ENCODE measurements at places on chromosomes 6 and 20. TPM values are rescaled to one million over a fixed set of nuclear protein-coding genes. Genes with fewer than 3 reads are reported as not detected.

DNA sequence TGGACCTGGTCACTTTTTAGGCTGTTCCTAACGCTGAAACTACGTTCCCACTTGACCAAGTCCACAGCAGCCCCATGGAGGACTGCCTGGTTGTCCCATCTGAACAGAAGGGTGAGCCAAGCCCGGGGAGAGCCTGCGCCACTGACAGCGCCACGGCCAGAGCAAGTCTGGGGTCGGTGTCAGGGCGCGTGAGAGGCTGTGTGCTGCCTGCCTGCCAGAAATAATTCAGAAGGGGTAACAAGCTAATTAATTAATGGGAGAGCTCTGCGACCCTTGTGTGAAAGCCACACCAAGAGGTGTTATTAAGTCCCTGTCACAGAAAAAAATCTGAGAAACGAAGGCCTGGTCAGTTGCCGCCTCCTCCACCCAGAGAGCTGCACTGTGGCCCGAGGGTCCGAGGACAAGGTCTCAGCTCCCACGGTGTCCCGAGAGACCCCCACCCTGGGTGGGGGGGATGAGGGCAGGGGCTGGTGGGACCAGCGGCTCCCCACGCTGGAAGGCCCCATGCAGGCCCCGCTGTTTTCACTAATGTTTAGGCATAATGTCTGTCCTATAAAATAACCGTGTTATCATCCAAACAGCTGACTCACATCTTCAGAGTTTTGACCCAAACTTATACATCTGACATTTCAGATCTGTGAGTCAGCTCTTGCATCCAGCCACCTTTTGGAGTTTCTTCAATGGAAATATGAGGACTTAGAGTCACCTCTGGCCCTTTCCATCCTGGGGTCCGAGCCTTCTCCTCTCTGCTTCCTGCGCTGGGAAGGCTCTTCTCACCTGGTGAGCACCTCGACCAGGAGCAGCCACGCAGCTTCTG lies 58.5 kb downstream of the DLL1 start:
- peak; percentile 62 for DNase-seq

TRDN gene
- total RNA-seq: not detected

- no peak for DNase-seq
These were observed 15.8 kb downstream of the TUBB2B start for GRCh38 chr6:3211681-3212080.

DNA sequence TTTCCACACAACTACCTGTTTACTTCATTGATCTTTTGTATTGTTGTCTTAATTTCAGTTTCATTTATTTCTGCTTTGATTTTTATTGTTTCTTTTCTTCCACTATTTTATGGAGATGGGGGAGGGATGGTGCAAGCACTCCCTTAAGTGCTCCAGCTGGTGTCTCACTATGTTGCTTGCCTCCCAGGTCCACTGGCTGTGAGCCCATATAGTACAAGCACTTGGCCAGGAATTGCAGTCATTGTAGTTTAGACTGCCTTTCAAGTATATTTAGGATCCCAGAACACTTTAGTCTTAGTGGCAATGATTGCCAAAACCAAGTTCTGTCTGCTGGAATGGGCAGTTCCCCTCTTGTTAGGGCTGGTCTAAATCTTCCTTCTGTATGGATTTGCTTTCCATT lies 34.9 kb upstream of the MAN1A1 start:
- no peak for DNase-seq

GRCh38 chr6:40112350-40112749 lies 178.1 kb upstream of the MOCS1 start:
- DNase-seq: no peak

- DNase-seq: no peak
These were observed 1.4 kb upstream of the PM20D2 start for GRCh38 chr6:89144354-89144906.
